ENCODE measurements at places on chromosomes 5 and 9. TPM values are rescaled to one million over a fixed set of nuclear protein-coding genes. Genes with fewer than 3 reads are reported as not detected.

GRCh38 chr5:169695919-169696490 lies 58.9 kb downstream of the DOCK2 start:
- no peak for DNase-seq

DNA sequence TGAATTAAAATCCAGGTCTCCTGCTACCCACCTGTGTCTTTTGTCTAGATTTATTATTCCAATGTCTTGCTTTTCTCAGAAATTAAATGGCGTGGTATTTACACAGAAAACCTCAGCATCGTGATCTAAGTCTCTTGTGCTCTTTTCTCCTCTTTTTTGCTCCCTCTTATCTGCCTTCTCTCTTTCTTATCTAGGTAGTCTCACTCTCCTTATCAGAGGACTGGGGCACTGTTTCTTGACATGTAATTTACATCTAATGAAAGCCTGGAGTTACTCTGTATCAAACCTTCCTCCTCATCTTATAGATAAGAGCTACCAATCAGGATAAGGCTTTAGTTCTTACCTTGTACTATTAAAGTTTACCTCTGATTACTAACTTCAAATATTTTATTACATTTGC lies 933.8 kb downstream of the TLE1 start:
- no peak for DNase-seq

DNA sequence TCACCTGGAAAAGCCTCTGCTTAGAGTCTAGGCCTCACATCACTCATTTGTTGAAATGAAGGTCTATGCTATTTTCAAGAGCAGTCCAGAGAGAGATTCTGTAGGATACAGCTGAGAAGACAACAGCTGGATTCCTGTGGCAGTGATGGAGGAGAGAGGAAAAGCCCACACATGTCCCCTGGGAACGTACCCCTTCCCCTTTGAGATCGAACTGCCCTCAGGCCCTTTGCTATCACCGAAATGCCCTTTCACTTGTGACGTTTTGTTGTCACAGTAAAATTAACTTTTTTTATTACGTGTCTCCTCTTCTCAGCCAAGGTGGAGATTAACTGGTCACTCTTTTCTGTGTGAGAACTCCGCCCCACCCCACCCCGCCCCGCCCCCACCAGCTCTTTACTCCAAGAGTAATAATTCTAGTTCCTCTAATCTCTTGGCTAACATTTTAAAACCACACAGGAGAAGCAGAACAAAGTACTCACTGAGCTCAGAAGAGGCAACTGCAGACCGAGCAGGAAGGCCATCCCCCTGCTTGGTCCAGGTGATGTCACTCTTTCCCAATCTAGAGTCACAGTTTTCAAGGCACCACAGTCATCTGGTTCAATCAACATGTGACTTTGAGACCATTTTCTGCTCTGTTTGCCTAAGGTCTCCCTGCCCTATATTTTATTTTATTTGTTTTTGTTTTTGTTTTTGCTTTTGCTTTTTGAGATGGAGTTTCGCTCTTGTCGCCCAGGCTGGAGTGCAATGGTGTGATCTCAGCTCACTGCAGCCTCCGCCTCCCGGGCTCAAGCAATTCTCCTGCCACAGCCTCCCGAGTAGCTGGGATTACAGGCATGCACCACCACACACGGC lies 105.6 kb downstream of the SUSD1 start:
- DNase-seq = peak; percentile 35

Gene CCL27
- not detected for total RNA-seq

Gene GRM6
- total RNA-seq = not detected

Gene NEUROG1
- total RNA-seq = not detected

Gene CBY3
- not detected for total RNA-seq

Gene ADAMTSL2
- total RNA-seq = 0.24 TPM

Gene PLAC8L1
- total RNA-seq = not detected

Gene PPIC
- 84.8 TPM for total RNA-seq

DNA sequence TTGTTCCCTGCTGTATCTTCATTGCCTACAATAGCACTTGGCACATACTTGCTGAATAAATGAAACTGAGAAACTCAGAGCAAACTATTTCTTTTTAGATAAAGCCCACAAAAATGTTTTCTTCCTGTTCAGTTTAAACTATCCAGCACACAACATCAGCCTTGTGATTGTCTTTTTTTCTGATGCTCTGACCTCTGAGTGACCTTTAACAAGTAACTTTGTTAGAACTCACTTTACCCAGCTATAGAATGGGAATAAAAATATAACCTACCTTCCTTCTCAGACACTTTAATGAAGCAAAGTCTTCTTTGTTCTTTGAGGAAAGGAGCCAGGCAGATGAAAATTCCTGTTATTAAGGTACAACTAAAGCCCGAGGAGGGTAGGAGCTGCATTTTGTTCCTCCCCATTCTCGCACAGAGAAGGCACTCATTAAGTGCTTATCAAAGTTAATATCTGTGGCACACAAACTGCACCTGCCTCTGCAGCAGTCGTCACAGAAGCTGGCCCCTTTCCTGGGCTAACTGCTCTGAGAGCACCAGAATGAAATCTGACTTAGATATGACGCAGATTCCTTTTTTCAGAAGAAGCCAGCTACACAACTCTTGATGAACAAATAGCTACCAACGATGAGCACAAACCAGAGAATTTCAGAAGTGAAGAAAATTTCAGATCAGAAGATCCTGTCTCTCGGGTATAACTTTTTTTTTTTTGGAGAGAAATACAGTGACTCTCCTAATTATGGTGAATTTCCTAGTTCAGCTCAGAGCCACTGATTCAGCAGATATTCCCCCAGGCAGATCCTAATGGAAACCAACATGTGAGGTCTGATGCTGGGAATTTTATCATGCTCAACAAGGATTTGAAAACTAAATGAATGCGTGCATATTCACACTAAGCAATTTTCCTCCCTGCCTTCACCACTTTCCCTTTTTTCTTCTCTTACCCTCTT lies 31.0 kb upstream of the NR3C1 start:
- DNase-seq = no peak

Gene SPINK4
- 212 TPM for total RNA-seq

Gene FOXD4L6
- not detected for total RNA-seq

- no peak for DNase-seq
Measured at GRCh38 chr5:133739181-133739780, 126.9 kb upstream of the FSTL4 start.

- DNase-seq = peak; percentile 14
Measured at GRCh38 chr5:180133971-180134508, 62.5 kb upstream of the RNF130 start.

Gene STING1
- total RNA-seq = 49.0 TPM

GRCh38 chr9:137482094-137482781 lies 23.1 kb upstream of the NSMF start:
- no peak for DNase-seq

- peak; percentile 84 for DNase-seq
Measured at GRCh38 chr5:65818592-65818991, 96.6 kb downstream of the NLN start.

- DNase-seq = no peak
Measured at GRCh38 chr5:124648902-124649467, 97.5 kb downstream of the ZNF608 start.

Gene OLFM1
- total RNA-seq = 8.9 TPM

- no peak for DNase-seq
Measured at GRCh38 chr5:6195711-6196358, 182.5 kb downstream of the MED10 start.

- DNase-seq = no peak
Measured at GRCh38 chr5:1759378-1759970, 40.2 kb downstream of the MRPL36 start.

- DNase-seq = no peak
Measured at GRCh38 chr9:116686693-116687073, 422 bp upstream of the TRIM32 start.

Gene ESM1
- not detected for total RNA-seq

Gene GPR150
- total RNA-seq = 0.27 TPM

- DNase-seq = no peak
Measured at GRCh38 chr9:136741883-136742571, 713 bp downstream of the LCN10 start.

Gene DAB2IP
- total RNA-seq = 130 TPM

DNA sequence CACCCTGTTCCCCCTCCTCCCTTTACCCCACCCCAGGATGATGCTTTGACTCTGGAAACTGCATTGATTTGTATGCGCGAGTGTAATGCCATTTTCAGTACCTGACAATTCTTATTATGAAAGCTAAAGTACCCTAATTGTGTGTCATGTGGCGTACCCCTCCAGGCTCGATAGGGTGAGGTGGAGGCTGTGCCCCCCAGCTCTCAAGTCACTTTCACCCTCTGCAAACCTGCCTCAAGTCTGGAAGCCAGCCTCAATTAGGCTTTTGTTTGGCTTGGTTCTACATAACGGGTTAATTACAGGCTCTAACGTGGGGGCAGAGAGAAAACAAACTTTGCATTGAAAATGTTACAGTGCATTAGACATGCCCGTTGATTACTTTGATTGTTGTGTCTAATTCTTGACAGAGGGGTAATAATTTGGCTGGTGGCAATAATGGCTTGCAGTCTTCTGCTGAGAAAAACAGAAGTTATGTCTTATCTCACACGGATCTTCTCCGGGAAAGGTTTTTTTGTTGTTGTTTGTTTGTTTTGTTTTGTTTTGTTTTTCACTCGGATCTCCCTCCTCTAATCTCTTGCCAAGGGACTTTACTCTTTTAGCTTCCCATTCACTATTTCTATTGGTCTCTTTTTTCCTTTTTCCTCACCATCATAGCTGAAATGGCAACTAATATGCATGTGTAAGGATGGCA lies 12.6 kb downstream of the ISL1 start:
- DNase-seq = no peak

- DNase-seq = no peak
Measured at GRCh38 chr5:36596756-36597155, 9.7 kb upstream of the SLC1A3 start.

DNA sequence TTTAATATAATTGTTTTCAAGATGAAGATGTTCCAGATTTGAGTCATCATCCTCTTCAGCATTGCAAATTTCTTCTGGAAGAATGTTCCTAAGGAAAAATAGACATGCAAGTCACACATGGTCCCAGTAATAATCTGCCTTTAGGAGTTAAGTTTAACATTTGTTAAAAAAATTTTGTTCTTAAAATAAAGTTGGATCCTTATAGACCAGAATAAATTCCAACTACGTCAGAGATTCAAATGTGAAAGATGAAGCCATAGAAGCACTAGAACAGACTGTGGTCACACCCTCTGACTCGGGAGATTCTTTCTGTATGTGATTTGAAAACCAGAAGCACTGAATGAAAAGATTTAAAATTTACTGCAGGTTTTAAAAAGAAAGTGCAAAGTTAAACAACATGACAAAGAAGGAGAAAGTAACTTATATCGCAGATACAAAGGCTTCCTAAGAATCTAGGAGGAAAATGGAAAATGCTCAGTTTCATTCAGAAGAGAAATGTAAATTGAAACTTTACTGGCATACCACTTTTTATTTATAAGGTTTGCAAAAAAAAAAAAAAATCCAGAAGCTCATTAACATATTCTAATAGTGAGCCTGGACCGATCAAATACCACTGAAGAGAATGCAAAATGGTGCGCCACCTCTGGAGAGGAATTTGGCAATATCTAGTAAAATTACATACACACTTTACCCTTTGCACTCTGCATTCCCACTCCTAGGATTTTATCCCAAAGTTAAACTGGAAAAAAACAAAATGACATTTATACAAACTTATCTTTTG lies 14.3 kb upstream of the ASPN start:
- DNase-seq = no peak

Gene ROR2
- total RNA-seq = 9.1 TPM

Gene SPINK6
- total RNA-seq = not detected

Gene PCDHGA10
- total RNA-seq = 4.7 TPM

Measured in colonic mucosa (tissue), 4 donors.